ENCODE measurements at places on chromosomes 5 and 9.

- DNase-seq, result no peak
These were observed 374.9 kb downstream of the MAT2B start for GRCh38 chr5:163880302-163880701.

DNA sequence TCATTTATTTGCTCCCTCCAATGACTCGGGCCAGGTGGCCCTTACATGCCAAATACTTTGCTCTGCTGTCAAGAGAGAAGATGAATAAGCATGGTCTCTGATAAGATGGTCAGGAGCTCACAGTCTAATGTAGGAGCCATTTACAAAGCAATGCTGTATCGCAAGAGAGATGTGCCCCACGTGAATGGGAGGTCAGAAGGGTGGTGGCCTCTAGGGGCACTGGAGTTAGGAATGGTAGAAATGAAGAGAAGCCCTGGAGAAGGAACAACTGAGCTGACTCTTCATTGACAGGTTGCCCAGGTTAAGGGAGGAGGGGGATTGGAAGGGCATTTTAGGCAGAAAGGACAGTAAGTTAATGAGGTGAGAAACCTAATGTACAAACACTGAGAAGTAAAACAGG, 286.5 kb downstream of the KCTD16 start:
- DNase-seq, result no peak

GRCh38 chr9:22649384-22649783, 202.8 kb downstream of the DMRTA1 start:
- no peak for DNase-seq

GRCh38 chr5:177494346-177495195, 2.8 kb downstream of the PDLIM7 start:
- DNase-seq, result peak; percentile 66

DNA sequence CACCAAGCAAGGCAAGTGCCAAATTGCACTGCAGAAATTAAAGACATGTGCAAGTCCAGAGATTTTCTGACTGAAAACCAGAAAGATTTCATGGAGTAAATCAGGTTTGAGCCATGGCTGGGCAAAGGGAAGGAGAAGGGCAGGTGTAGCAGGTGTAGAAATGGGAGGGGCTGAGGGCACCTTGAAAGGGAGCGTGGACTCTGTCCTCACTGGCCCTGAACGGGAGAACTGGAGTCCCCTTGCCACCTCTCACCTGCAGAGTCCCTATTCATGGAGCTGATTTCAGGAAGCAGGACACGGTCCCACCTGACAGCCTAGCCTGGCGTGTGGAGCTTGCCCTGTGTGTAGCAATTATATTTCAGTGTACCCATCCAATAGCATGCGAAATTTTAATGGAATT, 46.3 kb downstream of the UBE2QL1 start:
- DNase-seq, result no peak

- no peak for DNase-seq
These were observed 11.9 kb upstream of the NR4A3 start for GRCh38 chr9:99809586-99810319.

- DNase-seq, result no peak
These were observed 43.8 kb downstream of the PCDHGC5 start for GRCh38 chr5:141532726-141533125.

DNA sequence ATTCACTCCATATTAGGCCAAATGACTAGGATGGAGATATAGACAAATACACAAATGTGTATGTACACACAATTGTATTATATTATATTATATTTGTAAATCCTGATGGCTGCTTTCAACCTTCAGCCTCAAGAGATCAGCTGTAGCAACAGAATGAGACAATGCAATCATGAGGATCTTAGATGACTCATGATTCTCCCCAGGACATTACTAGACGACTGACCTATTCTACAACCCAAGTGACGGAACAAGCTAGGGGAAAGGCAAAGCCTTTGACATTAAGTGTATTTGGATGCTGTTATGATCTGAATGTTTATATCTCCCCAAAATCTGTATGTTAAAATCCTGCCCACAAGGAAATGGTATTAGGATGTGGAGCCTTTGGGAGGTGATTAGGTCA, 66.5 kb downstream of the COX7C start:
- DNase-seq, result no peak

- no peak for DNase-seq
These were observed 23.7 kb downstream of the MAN2A1 start for GRCh38 chr5:109713453-109713852.

GRCh38 chr9:109914280-109915027, 134.5 kb downstream of the PALM2AKAP2 start:
- peak; percentile 43 for DNase-seq
